ENCODE measurements at places on chromosomes 6 and 20.

- no peak for DNase-seq
These were observed 99.8 kb downstream of the HIVEP2 start for GRCh38 chr6:142845143-142845571.

DNA sequence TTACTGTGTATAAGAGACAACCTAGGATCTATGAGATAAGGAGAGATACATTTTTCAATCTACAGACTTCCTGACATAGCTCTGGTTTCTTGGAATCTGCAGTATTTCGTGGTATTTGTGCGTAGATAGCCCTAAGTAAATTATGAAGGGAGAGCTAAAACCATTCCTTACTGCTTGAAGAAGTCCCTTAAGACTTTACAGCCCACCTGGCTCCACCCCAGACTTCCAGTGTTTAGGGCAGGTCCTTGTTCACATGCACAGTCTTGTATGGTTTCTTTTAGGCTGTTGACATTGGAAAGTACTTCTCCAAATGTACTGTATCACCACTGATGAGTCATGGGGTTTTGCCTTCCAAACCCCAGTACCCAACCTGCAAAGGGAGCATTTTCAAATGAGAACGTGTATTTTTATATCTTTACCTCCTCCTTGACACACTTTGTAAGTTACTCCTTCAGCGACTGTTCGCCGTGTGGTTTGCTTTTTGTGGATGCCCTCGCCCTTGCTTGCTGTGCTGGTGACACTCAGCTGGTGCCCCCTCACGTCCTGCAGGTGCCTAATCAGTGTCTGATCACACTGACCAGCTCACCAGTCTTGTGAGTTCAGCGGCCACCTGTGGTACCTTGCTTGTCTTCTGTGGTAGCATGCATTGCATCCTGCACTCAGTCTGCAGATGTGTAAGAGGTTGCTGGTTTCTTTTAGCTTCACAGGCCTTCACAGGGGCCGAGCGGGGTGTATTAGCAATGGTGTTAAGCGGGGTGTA, 73.3 kb downstream of the IGF2R start:
- no peak for DNase-seq

DNA sequence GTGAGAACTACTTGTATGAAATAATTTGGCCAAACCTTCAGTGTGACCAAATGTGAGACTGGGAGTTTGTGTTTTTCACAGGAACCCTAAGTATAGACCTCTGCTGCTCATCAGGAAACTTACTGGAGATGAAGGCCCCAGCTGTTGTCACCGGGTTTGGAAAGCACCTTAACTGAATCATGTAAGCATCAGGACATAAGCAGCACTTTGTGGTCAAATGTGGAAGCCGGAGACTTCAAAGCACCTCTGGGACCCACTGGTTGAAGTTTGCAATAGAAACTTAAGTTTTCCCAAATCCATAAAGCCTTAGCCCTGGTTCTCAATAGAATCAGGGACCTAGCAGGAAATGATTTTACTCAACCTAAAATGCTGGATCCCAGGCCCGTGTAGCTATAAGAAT, 14.3 kb downstream of the TTPAL start:
- DNase-seq: no peak

GRCh38 chr20:10949930-10950783, 276.4 kb upstream of the JAG1 start:
- DNase-seq: no peak

GRCh38 chr6:51005779-51006178, 187.1 kb downstream of the TFAP2B start:
- no peak for DNase-seq

GRCh38 chr6:158861686-158862381, 42.7 kb upstream of the EZR start:
- DNase-seq: no peak

DNA sequence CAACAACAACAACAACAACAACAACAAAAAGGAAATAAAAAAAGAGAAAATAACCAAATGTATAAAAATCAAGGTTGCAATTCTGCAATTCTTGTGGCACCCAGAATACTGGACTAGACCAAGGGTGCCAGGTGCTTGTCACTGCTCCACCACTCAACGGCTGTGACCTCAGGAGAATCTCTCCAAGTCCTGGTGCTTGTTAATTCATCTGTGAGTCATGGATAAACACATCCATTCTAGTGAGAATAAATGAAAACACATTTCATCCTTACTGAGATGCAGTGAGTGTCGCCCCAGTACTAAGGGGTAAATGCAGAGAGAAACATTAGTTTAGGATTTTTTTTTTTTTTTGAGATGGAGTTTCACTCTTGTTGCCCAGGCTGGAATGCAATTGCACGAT, 32.0 kb downstream of the HLA-C start:
- no peak for DNase-seq

DNA sequence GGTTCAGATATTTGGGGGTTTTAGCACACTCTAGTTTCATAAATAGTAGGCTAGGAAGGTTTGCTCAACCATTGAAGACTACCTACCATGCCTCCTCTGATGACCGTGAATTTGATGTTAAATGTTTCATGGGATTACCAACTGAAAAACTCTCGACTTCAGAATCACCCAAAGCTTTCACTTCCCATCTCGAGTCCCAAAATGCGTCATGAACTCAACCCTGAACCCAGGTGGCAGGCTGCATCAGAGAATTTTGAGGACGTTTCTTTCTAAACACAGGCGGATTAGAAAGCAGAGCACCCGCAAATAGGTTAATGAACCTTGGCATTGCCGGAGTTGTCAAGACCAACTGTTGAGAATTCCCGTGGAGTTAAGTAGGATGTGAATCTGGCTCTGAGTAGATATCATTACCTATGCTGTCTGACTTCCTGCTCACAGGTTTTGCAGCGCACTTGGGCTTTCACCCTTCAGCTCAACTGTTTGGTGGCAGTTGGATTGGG, 98.4 kb upstream of the ADTRP start:
- DNase-seq: no peak

DNA sequence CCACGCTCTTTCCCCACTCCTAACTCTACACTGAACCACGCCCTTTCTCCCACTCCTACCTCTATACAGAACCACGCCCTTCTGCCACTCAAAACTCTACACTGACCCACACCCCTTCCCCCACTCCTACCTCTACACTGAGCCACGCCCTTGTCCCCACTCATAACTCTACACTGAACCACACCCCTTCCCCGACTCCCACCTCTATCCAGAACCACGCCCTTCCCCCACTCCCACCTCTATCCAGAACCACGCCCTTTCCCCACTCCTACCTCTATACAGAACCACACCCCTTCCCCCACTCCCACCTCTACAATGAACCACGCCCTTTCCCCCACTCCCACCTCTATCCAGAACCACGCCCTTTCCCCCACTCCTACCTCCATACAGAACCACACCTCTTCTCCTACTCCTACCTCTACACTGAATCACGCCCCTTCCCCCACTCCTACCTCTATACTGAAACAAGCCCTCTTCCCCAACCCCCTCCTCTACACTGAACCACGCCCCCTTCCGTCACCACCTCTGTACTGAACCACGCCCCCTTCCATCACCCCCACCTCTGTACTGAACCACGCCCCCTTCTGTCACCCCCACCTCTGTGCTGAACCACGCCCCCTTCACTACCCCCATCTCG, 10.1 kb downstream of the PXMP4 start:
- no peak for DNase-seq

GRCh38 chr6:33990061-33990541, 155.8 kb downstream of the GRM4 start:
- DNase-seq: no peak

- DNase-seq: no peak
These were observed 45.4 kb downstream of the REV3L start for GRCh38 chr6:111437573-111437972.

- DNase-seq: no peak
These were observed 128.7 kb downstream of the EYA4 start for GRCh38 chr6:133369773-133370272.

GRCh38 chr6:111503194-111503593, 20.2 kb upstream of the REV3L start:
- DNase-seq: no peak

DNA sequence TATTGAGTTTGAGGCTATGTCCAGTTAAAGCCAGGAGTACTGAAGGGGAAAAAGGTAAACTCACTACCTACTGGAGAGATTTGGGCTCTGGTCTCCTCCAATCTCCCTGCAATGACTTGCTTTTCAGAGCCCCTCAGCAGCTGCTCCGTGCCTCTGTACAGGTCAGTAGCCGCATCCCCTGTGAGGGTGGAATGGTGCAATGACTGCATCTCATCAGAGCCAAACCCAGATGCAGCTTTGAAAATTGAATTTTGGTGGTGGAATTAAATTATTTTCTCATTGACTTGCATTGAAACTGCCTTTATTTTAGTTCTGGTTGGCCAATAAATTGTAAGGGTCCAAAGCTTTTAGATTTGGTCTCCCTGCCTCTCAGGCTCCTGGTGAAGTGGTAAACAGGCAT, 166.7 kb downstream of the DLL1 start:
- DNase-seq: no peak

- no peak for DNase-seq
These were observed 198.5 kb downstream of the HIVEP2 start for GRCh38 chr6:142746524-142746923.

GRCh38 chr6:19432966-19433498, 404.1 kb upstream of the ID4 start:
- DNase-seq: no peak

- no peak for DNase-seq
These were observed 223.5 kb upstream of the MARCKS start for GRCh38 chr6:113633638-113634037.

GRCh38 chr6:100823041-100823440, 58.1 kb downstream of the ASCC3 start:
- no peak for DNase-seq

GRCh38 chr6:54665278-54665677, 181.3 kb upstream of the FAM83B start:
- no peak for DNase-seq

DNA sequence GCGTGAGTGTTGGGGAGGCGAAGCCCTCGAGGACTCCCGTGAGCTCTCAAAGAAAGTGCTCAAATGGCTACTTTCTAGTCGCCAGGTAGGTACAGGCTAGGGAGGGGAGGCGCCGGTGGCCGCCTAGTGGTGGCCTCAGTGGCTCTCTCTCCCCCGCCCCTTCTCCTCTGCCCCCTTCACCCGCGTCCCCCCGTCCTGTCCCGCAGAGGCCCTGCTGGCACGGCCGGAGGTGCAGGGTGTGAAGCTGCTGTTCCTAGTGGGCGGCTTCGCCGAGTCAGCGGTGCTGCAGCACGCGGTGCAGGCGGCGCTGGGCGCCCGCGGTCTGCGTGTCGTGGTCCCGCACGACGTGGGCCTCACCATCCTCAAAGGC, 16.3 kb downstream of the ADISSP start:
- no peak for DNase-seq
